NCI-H1436 treated with DMSO at 0.1 percent for 48 hours (cell line): ENCODE measurements at places on chromosomes 13 and 19.

GRCh38 chr19:51639916-51640315, 6.7 kb downstream of the SIGLEC14 start:
- no peak for DNase-seq

DNA sequence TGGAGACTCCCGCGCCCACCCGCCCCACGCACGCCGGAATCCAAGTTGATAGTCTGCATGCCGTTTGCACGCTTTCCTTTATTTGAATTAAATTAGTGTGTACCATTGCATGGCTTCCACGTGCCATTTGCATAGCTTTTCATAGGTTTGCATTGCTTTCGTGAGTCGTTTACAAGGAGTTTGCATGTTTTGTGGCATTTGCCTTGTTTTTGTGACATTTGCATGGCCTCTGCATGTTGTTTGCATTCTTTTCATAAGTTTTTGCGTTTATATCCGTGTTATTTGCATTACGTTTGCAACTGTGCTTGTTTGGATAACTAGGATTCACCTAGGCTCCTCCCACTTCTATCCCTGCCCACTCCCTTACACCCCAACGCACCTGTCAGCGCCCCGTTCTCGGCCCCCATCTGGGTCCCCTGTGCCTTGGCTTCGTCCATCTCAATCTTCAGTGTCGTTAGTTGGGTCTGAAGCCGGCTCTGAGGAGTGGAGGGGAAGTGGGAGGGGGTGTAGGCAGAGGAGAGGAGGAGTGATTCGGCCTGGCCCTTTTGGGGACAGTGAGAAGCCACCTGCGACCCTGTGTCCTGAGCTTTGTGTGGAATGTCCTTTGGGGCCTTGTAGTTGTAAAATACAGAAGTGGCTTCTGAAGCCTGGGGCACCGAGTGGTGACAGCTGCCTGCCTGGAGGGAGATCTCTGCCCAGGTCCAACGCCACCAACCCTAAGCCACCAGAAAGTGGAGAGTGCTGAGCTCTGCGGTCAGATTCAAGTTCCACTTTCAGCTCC, 2.4 kb downstream of the CCDC194 start:
- no peak for DNase-seq

DNA sequence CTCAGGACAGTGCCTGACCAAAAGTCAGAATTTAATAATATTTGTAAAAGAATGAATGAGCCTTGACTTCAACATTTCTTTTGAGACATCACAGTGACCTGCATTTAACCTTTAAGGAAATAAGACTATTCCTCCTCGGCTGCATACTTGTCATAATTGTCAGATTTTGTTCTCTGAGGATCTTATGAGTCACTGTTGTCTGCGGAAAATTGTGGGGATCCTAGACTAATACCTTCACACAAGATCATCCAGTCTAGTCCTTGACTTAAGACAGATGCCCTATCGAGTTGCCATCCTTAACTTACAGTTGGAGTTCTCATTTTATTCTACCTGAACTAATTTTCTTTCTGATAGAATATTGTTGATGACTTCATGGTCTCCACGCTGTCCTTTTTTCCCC, 198.4 kb downstream of the DLEU7 start:
- DNase-seq = no peak

DNA sequence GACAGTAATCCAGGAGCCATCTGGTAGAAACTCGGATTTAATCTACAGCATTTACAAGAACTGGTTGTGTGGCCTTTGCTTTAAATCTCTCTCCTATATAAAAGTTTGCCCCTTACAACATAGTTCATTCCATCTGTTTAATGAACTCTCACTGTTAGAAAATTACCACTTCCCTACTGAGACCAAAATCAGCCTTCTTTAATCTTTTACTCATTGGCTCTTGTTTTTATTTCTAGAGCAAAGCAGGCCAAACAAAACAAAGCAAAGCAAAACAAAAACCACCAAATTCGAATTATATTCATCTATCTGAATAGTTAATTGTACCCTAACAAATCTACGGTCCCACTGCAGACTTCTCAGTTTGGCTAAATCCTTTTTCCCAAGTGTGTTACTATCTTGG, 127.0 kb downstream of the UGGT2 start:
- no peak for DNase-seq

- no peak for DNase-seq
These were observed 13.6 kb upstream of the DACT3 start for GRCh38 chr19:46674416-46675178.

GRCh38 chr19:5343848-5344247, 3.2 kb upstream of the PTPRS start:
- DNase-seq = no peak

DNA sequence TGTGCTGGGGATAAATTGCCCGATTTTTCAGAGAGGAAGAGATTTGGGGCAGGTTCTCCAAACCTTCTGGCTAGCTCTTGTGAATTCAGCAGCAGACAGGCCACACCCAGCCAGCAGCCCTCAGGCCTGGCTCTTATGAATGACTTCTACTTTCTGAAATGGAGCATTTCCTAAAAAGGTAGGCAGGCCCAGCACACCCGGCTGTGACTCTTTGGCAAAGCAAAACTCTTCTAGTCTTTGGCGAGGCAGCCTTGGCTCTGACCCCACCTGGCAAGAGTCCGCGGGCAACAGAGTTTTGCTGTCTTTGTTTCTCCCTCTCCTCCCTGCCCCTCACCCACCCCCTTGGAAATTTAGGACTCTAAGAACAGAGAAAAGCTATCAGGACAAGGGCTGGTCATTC, 221.2 kb downstream of the ZNF536 start:
- DNase-seq = no peak

DNA sequence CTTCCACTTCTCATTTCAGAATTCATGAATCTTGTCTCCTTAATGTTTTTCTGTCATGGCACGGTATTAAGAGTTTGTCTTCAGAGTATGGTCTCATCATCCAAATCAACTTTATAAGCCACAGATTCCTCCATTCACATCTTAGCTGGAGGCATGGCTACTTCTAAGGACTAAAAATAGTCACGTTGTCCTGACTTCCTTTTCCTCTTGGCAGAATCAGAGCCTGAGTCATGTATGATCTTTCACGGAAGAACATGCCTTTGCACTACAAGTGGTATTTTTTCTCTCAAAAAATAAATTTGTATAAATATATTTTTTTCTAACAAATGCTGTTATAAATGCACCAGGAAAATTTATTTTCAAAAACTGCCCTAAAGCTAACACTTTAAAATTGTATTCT, 71.4 kb downstream of the ALOX5AP start:
- no peak for DNase-seq

DNA sequence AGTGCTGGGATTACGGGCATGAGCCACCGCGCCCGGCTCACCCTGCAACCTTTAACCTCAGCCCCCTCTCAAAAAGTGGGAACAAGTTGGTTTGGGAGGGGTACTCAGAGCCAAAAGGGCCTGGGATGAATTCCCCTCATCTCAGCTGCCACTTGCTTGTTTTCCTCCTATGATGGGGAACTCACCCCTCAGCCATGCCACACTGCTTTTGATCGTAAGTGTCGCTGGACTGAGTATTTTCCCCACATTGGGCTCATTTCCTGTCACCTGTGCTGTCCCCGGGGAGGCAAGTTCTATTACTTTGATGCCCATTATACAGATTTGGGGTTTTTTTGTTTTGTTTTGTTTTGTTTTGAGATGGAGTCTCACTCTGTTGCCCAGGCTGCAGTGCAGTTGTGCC, 6.5 kb downstream of the R3HDM4 start:
- no peak for DNase-seq

GRCh38 chr19:1244693-1245451, 3.3 kb downstream of the ATP5F1D start:
- no peak for DNase-seq

GRCh38 chr19:1851654-1852580, 3.6 kb upstream of the REXO1 start:
- DNase-seq = no peak

DNA sequence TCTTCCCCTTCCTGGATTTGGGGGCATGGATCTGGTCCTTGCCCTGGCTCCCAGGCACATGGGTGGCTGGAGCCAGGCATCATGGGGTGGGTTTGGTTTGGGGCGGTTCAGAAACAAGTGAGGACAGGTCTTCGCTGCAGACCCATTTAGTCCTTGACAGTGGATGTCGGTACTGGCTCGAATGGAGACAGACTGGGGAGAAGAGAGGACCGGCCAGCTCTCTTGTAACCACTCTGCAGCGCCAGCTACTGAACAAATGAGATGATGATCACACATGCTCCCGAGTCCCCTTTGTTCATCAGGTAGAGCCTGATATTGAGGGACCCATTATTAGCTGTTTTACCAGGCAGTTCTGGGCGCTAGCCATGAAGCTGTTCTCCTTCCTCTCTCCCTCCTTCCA, 64.5 kb downstream of the CHST8 start:
- no peak for DNase-seq

DNA sequence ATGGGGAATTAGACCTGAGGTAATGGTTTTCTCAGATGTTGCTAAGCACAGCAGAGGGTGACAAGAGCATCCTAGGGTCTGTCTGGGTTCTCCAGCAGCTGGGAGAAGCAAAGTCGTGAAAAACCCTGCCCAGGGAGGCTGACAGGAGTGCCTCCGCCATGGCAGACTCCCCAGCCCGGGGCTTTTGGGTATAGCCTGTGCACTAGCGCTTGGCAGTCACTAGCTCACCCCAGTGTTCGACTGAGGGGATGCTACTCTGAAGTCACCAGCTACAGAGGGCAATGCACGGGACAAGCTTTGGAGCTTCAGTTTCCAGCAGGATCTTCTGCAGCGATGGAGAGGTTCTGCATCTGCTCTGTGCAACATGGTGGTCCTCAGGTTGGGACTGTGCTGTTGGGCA, 87.5 kb downstream of the ING1 start:
- no peak for DNase-seq

DNA sequence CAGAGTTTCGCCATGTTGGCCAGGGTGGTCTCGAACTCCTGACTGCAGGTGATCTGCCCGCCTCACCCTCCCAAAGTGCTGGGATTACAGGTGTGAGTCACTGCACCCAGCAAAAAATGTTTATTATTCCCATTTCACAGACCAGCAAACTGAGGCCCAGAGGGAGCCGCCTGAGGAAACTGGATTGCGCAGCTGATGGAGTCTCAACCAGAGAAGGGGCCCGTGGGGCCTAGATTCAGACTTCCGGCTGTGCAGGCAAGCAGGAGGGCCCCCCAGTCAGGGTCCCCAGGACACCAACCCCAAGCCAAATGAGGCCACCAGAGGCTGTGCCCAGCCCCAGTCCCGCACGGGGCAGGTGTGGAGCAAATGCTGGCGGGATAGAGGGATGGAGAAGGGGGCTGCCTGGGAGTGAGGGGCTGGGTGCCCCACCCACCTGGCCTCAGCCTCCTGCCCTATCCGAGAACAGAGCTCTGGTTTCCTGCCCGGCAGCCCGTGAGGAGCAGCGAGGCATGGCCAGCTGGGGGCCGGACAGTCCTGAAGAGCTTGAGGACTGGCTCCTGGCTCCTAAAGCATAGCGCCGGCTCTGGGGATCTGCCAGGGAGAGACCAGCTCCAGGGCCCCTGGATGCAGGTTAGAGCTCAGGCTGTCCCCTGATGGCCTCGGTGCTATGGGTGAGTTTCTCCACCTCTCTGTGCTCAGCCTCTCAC, 22.0 kb downstream of the MISP start:
- DNase-seq = no peak

DNA sequence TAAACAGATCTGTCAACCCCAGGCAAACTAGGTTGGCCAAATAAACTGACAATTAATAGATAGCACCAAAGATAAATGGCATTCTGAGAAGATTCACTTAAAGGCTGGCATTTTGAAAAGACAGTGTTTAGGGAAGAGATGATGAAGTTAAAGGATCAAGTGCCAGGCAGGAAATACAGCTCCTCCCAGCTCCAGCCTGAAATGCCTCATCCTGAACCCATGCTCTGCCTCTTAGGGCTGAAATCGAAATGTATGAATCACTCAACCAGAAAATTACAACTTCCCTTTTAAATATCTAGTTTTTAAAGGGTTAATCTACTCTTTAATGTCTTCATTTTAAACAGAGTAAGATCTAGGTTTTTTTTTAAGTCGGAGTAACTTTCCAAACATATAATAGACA, 171.2 kb upstream of the UBL3 start:
- DNase-seq = no peak

- DNase-seq = no peak
These were observed 208.0 kb upstream of the SPRY2 start for GRCh38 chr13:80548915-80549314.

DNA sequence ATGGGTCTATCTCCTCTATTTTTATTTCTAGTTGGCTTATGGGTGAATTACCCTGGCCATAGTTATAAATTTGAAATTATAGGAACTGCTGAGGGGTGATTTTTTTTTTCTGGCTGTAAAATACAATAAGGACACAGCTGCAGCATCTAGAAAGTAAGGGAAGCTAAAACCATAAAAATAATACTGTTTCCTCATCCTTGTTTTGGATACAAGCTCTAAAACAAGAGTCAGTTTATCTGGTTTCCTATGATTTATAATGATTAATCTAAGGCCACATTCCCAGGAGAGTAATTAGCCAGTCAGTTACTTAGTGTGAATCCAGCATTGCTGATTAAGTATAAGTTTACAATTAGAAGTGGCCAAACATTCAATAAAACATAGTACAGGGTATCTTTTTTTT, 219.1 kb upstream of the NBEA start:
- no peak for DNase-seq

- no peak for DNase-seq
These were observed 8.5 kb downstream of the DBP start for GRCh38 chr19:48628486-48629296.

DNA sequence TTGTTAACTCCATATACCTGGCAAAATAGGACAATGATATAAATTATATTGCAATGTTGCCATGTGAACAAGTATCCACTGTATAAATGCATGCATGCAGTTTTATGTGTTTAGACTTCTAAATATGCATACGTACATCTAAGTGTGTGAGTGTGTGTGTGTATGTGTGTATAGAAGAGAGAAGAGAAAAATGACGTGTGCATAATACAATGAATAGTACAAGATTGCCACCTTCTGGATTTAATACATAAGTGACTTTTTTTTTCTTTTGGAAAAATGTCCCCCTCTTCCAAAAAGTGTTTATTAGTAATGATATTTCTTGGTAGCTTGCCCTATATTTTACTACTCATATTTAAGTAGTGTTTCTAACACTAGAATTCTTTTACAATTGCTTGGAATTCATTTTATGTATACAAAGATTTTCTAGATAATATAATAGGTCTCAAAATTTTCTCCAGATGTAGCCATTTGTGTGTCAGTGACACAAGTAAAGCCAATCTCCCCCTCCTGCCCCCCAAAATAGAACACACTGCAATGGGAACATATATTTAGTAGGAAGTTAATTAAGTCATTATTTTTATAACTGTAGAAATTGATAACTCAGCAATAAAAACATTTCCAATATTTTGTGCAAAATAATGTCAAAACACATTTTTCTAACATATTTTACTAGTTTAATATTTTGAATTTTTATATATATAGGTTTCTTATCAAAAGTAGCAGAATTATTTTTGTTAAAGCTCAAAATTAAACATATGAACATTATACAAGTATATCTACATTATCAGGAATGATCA, 783.3 kb upstream of the ATXN8OS start:
- no peak for DNase-seq

DNA sequence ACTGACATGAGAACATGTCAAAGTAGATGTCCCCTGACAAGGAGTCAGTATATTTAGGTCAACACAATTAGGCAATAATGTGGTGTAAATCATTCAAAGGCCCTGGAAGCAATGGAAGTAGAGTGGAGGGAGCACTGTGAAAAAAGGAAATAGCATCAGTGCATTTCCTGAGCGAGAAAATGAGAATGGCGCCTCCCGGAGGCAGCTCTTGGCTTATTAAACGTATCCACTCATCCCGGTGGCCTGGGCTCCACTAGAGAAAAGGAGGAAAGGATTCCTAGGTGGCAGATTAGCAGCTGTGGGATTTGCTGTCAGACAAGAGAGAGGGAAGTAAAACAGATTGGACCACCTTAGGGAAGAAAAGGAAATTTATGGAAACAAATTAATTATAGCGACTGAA, 173.7 kb upstream of the TMTC4 start:
- DNase-seq = no peak

- DNase-seq = no peak
These were observed 1374.8 kb downstream of the PCDH9 start for GRCh38 chr13:65855242-65855805.
